Bone marrow (tissue), 2 donors: ENCODE measurements at places on chromosomes 3 and 15.

DNA sequence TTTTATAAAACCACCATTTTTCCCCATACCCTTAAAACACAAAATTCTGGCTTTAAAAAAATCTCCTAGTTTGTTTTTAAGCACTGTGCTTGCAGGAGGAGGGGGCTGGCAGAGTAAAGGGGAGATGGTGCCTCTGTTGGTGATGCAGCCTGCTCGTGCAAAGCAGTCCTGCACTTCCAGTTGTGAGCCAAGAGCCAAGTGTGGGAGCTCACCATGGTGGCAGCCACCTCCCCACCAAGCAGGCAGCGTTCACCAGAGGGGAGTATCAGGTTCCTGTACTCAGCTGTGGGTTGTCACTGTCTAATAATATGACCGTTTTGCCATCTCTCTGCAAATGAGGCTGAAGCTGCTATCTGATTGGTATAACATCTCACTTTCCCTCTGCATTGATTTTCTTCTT lies 164.8 kb downstream of the SYNPR start:
- DNase-seq: no peak

DNA sequence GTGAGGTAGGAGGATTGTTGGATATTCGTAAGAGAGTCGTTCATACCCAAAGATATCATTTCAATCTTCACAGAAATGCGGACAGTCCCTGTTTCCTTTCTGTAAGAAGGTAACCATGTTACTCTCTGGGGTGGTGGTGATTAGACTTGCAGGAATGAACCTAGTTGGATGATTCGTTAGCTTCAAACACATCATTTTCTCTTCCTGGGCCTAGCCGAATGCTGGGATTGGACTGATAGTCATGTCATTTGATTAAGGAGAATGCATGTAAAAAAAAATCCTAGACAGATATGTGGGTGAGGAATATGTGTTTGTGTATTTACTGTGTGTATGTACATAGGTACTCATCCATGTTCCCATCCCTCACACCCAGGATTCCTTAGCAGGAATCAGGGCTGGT lies 12.4 kb downstream of the SLCO3A1 start:
- DNase-seq: no peak

- no peak for DNase-seq
Measured at GRCh38 chr3:22634433-22634832, 568.7 kb upstream of the UBE2E2 start.

- DNase-seq: no peak
Measured at GRCh38 chr3:148158210-148158609, 539.5 kb upstream of the AGTR1 start.

DNA sequence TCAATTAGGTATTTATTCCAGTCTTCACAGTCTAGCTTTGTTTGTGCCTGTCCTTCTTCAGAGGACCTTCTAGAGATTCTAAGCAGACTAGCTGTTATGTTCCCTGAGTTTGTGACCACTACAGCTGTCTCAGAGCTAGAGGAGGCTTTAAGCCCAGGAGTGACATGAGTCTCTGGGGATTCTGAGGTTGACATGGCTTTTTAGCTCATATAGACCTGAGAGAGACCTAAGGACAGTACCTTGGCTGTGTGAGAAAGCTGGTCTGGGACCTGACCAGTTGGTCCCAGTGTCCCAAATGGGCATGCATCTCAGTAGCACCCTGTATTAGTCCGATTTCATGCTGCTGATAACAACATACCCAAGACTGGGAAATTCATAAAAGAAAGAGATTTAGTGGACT lies 330.2 kb downstream of the DIPK2A start:
- no peak for DNase-seq

DNA sequence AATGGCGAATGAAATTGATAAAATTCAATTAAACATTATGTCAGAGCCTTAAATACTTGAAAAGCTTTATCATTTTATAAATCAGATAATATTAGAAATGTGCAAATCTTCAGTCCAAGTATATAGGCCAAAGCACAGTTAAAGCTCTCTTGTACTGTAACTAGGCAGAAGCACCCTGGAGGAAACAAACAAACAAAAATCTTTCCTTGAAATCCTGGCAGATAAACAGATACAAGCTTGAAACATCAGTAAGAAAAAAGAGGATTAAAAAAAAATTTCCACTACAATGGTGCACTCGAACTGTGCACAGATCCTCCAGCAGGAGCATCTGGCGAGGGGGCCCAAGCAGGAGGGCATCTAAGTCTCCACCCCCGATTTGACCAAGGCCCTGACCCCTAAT lies 166.6 kb downstream of the PLD1 start:
- no peak for DNase-seq
